H1 (cell line): ENCODE measurements at places on chromosomes 3 and 15.

DNA sequence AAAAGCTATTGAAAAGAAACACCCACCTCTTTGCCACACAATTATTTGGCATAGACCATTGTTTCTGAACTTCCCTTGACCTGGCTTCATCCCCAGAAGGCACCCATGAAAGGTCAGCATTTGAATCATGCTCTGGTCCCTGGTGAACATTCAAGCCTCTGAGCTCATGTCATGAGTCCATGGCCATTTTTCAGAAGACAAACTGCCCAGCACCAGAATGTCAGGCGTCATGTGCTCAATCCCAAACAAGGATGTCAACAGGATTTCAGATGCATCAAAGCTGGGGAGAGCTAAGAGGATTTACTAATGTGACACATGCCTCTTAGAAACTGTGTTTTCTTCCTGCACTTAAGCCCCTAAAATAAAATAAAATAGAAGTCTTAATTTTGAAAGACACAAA is 41.3 kb downstream of the TMED3 start:
- no peak overlapping the region for H3K4me3 ChIP-seq
- H3K27ac ChIP-seq, result no peak overlapping the region
- H3K27me3 ChIP-seq, result no peaks in the 10 kb centered on the region
- H3K36me3 ChIP-seq, result no peaks in the 10 kb centered on the region; the same call in 1 of the 2 replicates
- DNase-seq, result no peak

GRCh38 chr15:47356297-47356696 is 361.0 kb upstream of the SEMA6D start:
- H3K27ac ChIP-seq, result no peak overlapping the region
- H3K4me3 ChIP-seq, result no peak overlapping the region
- DNase-seq, result no peak
- H3K27me3 ChIP-seq, result no peaks in the 10 kb centered on the region

DNA sequence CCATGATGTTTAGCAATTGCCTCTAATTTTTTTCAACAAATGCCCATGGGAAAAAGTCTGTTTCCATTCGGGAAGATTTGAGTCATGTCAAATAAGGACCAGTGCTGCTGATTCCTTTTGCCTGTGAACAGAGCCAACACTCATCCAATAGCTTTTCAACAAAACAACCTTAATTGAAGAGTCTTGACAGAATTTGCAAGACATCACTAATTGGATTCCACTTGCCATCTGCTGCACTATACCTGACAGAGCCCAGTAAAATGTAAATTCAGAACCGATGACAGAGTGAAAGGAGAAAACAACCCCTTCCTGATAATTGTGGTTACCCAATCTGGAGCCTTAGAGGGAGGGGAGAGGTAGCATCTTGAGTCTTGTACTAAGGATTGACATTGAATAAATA is 426.7 kb downstream of the AGBL1 start:
- no peak overlapping the region for H3K4me3 ChIP-seq
- H3K4me1 ChIP-seq, result no peaks in the 10 kb centered on the region
- no peak overlapping the region for H3K27ac ChIP-seq
- H3K36me3 ChIP-seq, result no peaks in the 10 kb centered on the region

DNA sequence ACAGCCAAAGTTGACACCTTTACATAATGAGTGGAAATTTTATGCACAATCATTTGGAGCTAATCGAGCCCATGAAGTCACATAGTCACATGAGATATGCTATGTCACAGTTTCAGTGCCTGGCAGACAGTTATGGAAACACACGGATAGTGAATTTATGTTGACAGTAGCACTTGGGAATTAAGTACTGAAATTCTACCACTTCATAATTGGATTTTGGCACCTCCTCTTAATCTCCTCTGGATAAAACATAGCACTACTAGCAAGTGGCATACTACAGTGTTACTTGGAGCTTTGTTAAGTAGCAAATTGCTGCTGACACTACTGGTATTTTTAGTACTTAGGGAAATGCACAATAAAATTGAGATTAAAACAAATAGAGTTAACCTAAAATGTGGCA is 1679.4 kb downstream of the OTOL1 start:
- H3K4me3 ChIP-seq, result no peak overlapping the region
- no peak for DNase-seq
- no peaks in the 10 kb centered on the region for H3K27me3 ChIP-seq
- no peaks in the 10 kb centered on the region for H3K4me1 ChIP-seq
- H3K27ac ChIP-seq, result no peak overlapping the region

GRCh38 chr3:31880020-31880419 is 101.0 kb downstream of the OSBPL10 start:
- no peaks in the 10 kb centered on the region for H3K36me3 ChIP-seq
- no peak overlapping the region for H3K4me3 ChIP-seq
- no peak for DNase-seq
- no peak overlapping the region for H3K27ac ChIP-seq
- no peaks in the 10 kb centered on the region for H3K27me3 ChIP-seq

DNA sequence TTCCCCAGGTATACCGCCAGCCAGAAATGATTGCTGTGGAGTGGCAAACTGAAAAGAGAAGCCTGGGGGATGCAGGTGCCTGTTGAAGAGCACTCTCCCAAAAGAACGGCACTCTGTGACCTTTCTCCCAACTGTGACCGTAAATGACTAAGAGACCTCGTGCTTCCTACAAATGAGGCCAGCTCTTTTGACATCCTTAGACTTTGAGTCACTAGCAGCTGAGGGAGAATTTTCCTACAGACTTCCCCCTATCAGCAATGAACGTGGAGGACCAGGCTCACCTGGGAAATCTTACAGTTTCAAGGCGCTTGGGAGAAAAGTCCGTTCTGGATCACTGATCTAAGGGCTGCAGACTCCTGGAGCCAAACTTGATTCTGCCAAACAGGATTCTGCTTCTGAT is 8.6 kb downstream of the AQP9 start:
- H3K4me3 ChIP-seq, result no peak overlapping the region
- H3K27ac ChIP-seq, result no peak overlapping the region
- DNase-seq, result no peak
- H3K4me1 ChIP-seq, result no peaks in the 10 kb centered on the region

DNA sequence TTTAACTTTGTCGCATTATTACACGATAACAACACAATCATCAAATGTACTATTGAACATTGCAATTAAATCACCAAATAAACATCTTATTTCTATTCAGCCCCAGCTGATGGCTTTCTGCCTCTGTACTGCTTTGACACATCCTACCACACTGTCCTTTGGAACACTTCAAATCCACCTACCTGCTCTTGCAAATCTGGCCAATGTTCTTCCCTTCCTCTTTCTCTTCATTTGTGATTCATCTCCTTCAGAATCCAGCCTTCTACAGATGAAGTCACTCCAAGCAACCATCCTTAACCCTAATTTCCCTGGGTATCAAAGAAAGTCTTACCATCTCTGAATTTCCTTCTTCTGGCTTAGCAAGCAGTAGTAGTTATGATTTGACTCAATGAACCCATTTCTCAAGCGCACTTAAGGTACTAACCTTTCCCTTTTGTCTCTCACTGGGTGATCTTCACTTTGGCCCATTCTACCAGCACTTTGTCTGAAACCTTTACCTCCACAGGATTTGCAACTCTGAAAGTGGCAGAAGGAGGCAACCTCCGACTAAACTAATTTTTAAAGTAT is 502.9 kb downstream of the FOXP1 start:
- H3K27ac ChIP-seq, result no peak overlapping the region
- H3K4me3 ChIP-seq, result no peak overlapping the region
- no peaks in the 10 kb centered on the region; the same call in 1 of the 2 replicates for H3K4me1 ChIP-seq
- H3K27me3 ChIP-seq, result no peaks in the 10 kb centered on the region

DNA sequence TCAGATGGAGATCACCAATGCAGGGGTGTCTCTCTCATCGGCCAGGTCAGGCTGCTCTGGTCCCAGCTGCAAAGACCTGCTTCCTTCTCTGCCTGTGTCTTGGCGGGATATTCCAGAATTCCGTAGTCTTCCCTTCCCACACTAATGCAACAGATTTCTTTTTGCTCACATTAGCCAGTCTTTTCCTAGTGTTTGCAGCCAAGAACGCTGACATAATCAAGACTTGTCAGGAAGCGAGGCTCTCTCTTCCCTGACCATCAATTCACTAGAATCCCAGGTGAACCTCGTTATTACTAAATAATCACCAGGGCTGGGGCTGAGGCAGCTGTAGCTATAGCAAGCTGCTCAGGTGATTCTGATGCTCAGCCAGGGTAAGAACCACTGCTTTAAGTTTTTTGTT is 43.2 kb upstream of the ACKR4 start:
- peaks cover 3% of the 10 kb centered on the region; the same call in 1 of the 2 replicates for H3K4me1 ChIP-seq
- H3K27me3 ChIP-seq, result no peaks in the 10 kb centered on the region
- H3K4me3 ChIP-seq, result no peak overlapping the region
- H3K27ac ChIP-seq, result no peak overlapping the region
- DNase-seq, result no peak

- no peaks in the 10 kb centered on the region for H3K4me1 ChIP-seq
- no peaks in the 10 kb centered on the region for H3K36me3 ChIP-seq
- H3K27me3 ChIP-seq, result no peaks in the 10 kb centered on the region
- no peak for DNase-seq
- no peak overlapping the region for H3K4me3 ChIP-seq
- H3K27ac ChIP-seq, result no peak overlapping the region
Measured at GRCh38 chr15:25874379-25874778, 11.3 kb upstream of the ATP10A start.

DNA sequence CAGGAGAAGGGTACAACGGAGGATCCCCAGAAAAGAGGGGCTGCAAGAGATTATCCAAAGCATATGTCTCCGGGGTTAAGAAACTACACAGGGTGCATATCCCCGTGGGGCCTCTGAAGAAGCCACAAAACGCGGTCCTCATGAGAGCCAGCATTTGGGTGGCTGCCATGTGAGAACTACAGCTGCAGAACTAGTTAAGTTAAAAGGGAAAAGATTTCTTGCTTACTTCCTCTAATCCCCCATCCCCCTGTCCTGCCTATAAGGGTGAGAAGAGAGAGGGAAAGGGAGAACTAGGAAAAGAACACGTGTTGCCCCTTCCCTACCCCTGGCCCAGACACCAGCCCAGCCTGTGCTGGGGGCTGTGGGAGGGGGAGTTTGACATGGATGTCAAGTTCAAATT is 70.4 kb upstream of the PCSK6 start:
- no peak overlapping the region for H3K4me3 ChIP-seq
- no peaks in the 10 kb centered on the region for H3K36me3 ChIP-seq
- no peaks in the 10 kb centered on the region for H3K4me1 ChIP-seq
- H3K27ac ChIP-seq, result no peak overlapping the region
- H3K27me3 ChIP-seq, result no peaks in the 10 kb centered on the region

DNA sequence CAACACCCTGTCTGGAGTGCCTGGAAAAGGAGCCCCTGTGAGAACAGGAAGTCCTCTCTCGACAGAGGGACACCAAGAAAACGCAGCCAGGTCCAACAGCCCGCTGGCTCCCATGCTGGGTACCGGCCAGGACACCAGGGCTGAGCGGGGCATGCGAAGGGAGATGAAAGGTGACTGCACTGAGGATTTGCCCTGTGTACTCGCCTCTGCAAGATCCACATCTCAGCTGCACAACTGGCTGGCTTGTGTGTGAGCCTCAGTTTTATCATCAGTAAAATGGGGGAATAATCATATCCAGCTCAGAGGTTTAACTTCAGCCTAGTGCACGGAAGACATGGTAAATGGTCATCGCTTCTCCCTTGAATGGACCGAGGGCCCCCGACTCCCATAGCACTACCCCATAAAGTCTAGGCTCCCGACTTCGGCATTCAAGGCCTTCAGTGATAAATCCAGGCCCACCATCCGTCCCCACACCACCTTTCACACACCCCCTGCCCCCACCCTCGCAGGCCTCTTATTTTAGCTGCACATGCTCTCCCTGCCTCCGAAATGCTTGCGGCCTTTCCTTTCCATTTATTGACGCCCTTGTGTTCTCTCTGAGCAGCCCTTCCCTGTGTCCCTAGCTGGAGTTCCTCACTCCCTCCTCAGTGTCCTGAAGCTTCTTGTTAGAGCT is 15.8 kb downstream of the ISG20 start:
- no peak overlapping the region for H3K27ac ChIP-seq
- DNase-seq, result no peak
- no peaks in the 10 kb centered on the region for H3K36me3 ChIP-seq
- peaks cover 17% of the 10 kb centered on the region for H3K4me1 ChIP-seq

DNA sequence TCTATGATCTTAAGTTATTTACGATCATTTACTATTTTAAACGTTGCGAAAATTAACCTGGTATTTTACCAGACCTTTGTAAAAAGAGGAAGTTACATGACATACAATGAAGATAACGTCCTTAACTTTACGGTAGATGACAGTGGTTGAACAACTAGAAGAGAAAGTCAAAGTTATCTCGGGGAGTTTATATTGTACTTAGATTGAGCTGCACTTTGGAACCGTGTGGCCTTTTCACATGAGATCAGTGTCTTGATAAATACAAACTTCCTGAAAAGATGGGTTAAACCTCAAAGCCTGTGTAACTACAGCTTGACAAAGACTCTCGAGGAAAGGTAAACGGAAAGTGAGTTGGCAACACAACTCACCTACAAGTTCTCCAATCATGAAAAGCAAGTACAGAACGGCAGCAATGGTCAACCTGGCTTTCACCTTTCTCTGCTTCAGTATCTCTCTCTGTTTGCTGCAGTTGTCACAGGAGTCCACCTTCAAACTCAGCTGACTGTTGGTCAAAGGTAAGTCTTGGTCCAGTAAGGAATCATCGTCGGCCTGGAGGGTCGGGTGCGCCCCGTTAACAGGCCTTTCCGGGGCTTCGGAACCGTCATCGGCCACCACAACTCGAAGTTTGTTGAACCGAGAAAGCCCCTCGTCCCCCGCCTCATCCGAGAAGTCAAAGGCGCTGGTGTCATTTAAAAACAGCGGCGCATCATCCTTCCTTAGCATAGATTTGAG is 793 bp downstream of the SLC30A4 start:
- H3K4me1 ChIP-seq, result peaks cover 3% of the 10 kb centered on the region; the same call in 1 of the 2 replicates
- peaks cover 34% of the 10 kb centered on the region for H3K27me3 ChIP-seq
- H3K36me3 ChIP-seq, result no peaks in the 10 kb centered on the region

- H3K36me3 ChIP-seq, result no peaks in the 10 kb centered on the region
- H3K27me3 ChIP-seq, result 0 out of 2 replicates have a peak, but pooled peaks cover 3% of the 10 kb centered on the region
- H3K4me3 ChIP-seq, result no peak overlapping the region
- no peaks in the 10 kb centered on the region; the same call in 1 of the 2 replicates for H3K4me1 ChIP-seq
Measured at GRCh38 chr15:98144388-98144787, 183.9 kb downstream of the ARRDC4 start.

DNA sequence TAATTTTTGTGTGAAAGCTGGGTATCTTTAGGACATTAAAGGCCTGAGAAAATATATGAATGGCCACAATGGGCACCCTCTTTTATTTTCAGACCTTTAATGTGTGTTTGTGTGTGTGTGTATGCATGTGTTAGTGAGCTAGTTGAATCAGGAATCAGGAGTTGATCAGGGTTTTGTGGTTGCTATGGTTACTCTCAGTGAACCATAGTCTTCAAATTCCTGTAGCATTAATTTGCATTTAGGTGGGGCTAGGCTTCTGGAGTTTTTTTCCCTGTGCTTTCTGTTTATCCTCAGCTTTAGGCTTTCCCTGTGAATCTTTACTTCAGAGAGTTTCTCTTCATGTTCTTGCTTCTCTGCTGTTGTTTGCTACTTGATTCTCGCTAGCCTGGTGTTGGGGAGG is 122.0 kb upstream of the ONECUT1 start:
- DNase-seq, result no peak
- H3K4me1 ChIP-seq, result peaks cover 5% of the 10 kb centered on the region
- H3K36me3 ChIP-seq, result no peaks in the 10 kb centered on the region
- H3K27ac ChIP-seq, result no peak overlapping the region

DNA sequence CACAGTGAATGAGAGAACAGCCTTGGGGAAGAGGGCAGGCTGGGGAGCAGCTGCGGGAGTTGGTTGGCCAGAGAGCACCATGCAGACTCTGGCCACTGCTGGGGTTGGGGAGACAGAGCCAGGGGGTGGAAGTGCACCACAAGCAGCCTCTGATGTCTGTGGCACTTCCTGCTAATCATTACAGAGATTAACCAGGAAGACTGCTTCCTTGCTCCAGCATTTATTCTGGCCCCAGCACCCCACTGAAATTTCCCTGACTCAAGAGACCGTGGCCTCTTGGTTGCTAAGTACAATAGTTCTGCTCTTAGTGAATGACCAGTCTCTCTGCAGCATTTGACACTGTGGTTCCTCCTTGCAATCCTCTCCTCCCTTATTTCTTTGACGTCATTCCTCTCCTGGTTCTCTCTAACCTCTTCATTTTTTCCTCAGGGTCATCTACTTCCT is 266.2 kb upstream of the ROPN1 start:
- H3K36me3 ChIP-seq, result no peaks in the 10 kb centered on the region
- no peaks in the 10 kb centered on the region for H3K27me3 ChIP-seq
- no peak overlapping the region for H3K4me3 ChIP-seq
